GM04503 (cell line): ENCODE measurements at places on chromosomes 12 and 14.
A peak's percentile ranks its signal among the peaks of the same experiment; 100 is the strongest.

DNA sequence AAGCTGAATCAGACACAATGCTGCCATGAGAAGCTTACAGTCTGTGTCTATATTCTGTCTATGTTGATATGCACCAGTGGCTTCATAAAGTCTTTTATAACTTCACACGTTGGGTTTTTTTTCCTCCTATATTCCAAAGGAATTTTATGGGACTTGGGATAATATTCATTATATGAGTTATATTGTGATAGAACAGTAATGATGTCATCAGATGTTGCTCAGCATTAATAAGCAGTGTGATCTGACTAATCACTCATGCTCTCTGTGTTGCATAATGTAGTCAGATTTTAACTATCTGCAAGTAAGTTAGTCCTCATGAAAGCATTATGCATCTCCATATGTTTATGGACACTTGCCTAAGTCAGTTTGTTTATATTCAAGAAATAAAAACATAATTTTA is 159.6 kb downstream of the PLCZ1 start:
- no peak for DNase-seq

GRCh38 chr12:28872654-28873268 is 276.3 kb upstream of the FAR2 start:
- no peak for DNase-seq

DNA sequence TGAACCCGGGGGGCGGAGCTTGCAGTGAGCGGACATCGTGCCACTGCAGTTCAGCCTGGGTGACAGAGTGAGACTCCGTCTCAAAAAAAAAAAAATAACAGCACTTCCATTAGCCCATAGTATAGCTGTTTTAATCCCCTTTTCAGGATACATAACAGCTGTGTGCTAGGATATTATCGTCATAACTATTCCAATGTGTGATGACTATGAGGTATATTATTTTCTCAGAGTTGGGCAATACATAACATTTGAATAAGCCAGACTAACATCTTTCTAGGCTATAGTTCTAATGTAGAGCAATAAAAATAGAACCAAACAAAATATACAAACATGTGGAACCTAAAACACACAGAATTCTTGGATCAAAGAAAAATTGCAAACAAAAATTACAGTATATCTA is 57.1 kb downstream of the MARK3 start:
- no peak for DNase-seq

GRCh38 chr12:15863984-15864383 is 18.2 kb upstream of the STRAP start:
- DNase-seq: no peak

- no peak for DNase-seq
Observed at GRCh38 chr14:105023144-105023543, 2.3 kb upstream of the CDCA4 start.

DNA sequence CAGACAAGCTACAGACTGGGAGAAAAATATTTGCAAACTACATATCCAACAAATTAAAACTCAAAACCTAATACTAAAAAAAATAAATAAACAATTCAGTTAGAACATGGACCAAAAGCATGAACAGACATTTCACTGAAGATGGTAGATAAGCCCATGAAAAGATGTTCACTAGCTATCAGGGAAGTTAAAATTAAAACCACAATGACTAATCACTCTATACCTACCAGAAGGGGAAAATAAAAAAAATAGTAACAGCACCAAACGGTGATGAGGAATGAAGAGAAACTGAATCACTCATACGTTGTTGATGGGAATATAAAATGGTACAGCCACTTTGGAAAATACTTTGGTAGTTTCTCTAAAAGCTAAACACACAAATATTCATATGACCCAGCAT is 31.1 kb upstream of the DHRS7 start:
- no peak for DNase-seq

DNA sequence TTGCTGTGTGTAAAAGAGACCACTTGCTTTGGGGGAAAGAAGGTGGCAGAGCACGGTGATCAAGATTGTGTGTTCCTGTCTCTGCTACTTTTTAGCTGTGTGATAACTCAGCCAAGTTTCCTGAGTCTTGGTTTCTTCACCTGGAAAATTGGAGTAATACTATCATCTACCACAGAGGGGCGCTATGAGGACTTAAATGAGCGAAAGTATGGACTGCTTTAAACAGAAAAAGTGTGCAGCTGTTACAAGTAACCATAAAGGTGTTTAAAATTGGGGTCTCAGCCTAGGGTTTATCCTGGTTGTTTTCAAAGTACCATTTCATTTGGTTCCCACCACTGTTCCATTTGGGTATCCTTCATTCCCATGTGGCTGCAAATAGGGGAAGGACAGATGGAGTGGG is 65.9 kb upstream of the WSCD2 start:
- no peak for DNase-seq

- no peak for DNase-seq
Observed at GRCh38 chr12:128784030-128784760, 39.6 kb downstream of the SLC15A4 start.

- no peak for DNase-seq
Observed at GRCh38 chr12:42799966-42800365, 210.4 kb upstream of the PRICKLE1 start.

GRCh38 chr12:132572106-132572505 is 38.3 kb downstream of the LRCOL1 start:
- no peak for DNase-seq

DNA sequence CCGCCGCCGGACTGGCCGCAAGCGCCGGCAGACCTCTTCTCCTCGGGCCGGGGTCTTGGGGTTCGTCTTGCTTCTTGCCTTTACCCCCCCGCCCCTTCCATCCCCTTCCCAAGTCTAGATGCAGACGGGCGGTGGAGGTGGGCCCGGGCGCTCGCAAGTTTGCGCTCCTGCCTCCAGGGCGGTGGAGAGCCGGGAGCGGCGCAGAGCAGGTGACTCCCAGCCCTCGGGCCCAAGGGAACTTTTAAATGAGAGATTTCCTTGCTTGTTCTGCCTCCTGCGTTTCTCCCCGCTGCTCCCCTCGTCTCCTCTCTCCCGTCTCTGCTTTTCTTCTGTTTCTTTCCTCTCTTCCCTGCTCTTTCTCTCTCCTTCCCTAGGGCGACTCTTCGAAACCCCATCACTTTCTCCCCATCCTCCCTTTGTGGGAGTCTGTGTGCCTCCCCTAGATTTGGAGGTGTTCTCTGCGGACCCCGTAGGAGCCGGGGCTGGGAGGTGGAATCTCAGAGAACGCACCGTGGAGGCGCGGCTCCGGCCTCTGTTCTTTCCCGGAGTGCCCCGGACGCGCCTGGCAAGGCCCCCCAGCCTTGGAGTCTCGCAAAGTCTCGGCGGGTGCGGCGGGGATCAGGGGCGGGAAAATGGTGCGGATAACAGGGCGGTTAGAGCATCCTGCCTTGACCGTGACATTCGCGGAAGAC is 114.7 kb upstream of the MYL2 start:
- DNase-seq: no peak

DNA sequence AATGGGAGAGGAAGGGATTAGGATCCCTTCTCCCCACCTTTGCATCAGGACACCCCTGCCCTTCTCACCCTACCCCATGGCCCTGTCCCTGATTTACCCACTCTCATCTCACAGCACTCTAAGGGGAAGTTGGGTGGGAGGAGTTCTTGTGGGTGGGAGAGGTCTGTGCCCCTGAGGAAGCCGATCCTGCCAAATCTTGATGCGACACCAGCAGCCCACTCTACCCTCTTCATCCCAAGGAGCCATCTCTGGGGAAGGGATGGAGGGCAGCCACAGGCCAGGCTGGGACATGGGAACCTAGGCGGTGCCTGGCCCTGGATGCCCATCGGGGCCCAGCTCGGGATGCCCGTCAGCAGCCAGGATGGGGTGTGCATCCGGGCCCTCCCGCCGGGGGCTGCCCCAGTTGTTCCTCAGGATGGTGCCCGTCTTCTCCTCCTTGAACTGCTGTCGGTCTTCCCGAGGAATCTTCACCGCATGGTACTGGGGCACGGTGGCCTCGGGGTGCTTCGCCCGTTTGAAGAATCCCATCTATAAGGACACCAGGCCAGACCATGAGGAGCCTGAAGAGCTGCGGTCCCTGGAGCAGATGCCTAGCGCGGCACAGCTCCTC is 22.8 kb downstream of the ITGA7 start:
- no peak for DNase-seq

GRCh38 chr14:86639146-86639545 is 1109.2 kb downstream of the FLRT2 start:
- DNase-seq: no peak

DNA sequence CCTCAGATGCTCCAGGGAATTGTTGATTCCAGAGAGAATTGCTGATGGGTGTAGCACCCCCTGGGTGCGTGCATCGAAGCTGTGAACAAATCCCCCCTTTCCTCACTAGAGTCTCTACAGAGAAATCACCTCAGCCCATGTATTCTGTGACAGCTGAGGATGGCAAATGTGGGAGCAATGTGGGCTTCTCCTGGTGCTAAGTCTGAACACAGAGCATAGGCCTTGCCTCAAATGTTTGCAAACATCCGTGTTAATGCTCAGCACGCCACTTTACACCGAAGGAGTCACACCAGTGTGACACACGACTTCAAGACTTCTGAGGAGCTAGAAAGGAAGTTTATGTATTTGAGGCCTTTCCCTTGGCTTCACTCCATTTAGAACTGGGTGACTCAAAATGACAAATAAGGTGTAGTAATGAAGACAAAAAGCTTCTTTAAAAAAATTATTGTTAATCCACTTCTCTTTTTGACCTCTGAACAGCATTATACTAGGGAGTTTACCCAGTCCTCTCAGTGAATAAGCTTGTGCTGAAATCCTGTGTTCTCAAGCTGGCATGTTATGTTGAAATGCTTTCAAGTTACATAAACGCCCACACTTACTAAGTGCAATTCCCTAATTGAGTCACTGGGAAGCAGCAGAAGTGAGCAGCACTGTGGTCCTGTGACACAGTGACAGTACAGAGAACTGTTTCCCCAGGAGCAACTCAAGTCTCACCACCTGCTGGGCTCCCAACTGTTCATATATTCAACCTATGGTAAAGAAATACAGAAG is 92.9 kb downstream of the FAR2 start:
- peak; percentile 76 for DNase-seq

GRCh38 chr12:70615174-70615866 is 21.9 kb downstream of the PTPRB start:
- no peak for DNase-seq

GRCh38 chr14:54673193-54674045 is 106.5 kb downstream of the SAMD4A start:
- DNase-seq: no peak

DNA sequence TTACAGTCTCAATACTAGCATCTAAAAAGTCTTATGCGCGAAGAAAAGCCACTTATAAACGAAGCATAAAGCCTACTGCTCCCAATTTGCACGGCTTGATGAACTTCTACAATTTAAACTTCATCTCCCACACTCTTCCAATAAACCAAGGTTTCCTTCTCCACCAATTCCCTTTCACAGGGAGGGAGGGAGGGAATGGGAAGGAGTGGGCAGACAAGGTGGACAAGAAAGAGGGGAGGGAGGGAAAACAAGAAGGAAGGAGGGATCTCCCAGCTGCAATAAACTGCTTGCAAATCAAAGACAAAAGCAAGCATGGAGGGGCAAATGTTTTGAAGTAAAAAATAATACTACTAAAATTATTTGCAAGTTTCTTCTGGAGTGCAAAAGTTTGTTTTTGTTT is 64.5 kb downstream of the MED13L start:
- DNase-seq: no peak

DNA sequence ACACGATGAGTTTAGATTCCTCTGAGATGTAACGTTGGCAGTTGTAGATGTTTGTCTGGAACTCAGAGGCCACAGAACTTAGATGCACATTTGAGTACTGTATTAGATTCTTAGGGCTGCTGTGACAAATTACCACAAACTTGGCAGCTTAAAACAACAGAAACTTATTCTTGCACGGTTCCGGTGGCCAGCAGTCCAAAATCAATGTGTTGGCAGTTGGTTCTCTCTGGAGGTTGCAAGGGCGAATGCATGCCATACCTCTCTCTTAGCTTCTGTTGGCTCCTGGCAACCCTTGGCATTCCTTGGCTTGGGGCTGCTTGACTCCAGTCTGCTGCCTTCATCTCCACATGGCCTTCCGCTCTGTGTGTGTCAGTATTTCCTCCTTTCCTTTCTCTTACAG is 118.9 kb downstream of the C12orf75 start:
- no peak for DNase-seq

GRCh38 chr12:109309381-109310246 is 530 bp upstream of the FOXN4 start:
- DNase-seq: no peak

GRCh38 chr12:67482751-67483661 is 165.5 kb upstream of the DYRK2 start:
- DNase-seq: no peak

DNA sequence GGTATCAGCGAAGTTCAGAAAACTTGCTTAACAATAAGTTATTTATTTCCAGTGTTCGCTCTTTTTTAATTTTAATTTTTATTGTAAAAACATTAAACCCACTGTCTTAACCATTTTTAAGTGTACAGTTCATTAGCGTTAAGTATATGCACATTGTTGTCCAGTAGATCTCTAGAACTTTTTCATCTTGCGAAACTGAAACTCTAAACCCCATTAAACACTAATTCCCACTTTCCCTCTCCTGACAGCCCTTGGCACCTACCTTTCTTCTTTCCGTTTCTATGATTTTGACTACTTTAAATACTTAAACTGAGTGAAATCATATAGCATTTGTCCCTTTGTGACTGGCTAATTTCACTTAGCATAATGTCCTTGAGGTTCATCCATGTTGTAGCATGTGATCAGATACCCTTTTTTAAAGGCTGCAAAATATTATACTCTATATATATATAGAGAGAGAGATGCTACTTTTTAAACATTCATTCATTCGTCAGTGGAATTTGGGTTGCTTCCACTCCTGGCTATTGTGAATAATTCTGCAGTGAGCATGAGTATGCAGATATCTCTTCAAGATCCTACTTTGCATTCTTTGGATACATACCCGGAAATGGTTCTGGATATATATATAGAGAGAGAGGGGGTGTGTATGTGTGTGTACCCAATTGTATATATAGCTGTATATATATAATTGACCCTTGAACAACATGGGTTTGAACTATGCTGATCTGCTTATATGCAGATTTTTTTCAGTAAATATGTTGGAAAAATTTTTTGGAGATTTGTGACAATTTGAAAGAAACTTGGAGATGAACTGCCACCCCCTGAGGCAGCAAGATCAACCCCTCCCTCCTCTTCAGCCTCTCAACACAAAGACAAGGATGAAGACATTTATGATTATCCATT is 74.7 kb upstream of the EVL start:
- DNase-seq: no peak

DNA sequence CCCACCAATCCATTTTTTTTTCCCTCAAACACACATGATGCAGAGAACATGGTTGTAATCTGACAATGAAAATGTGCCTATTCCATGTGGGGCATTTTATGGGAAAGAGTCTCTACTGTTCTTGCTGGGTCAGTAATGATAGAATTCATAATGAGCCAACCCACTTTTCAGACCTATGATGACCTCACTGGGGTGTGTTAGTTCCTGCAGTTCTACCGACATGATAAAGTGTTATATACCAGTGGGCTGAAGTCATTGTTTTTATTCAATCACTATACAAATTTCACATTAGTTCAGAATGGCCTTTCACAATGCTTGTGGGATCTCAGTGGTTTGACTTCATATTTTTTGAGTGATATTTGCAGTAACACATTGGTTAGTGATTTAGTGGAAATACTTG is 47.5 kb downstream of the PPFIBP1 start:
- peak; percentile 75 for DNase-seq

- DNase-seq: no peak
Observed at GRCh38 chr12:25041006-25041741, 92.3 kb upstream of the BCAT1 start.

GRCh38 chr14:21880918-21881317 is 207.3 kb upstream of the OR4E1 start:
- DNase-seq: no peak

GRCh38 chr12:12460935-12461922 is 101.4 kb downstream of the DUSP16 start:
- no peak for DNase-seq

GRCh38 chr12:61993734-61994345 is 266.4 kb upstream of the USP15 start:
- no peak for DNase-seq
